ENCODE measurements at places on chromosomes 3 and 15. TPM values are rescaled to one million over a fixed set of nuclear protein-coding genes. Genes with fewer than 3 reads are reported as not detected.

DNA sequence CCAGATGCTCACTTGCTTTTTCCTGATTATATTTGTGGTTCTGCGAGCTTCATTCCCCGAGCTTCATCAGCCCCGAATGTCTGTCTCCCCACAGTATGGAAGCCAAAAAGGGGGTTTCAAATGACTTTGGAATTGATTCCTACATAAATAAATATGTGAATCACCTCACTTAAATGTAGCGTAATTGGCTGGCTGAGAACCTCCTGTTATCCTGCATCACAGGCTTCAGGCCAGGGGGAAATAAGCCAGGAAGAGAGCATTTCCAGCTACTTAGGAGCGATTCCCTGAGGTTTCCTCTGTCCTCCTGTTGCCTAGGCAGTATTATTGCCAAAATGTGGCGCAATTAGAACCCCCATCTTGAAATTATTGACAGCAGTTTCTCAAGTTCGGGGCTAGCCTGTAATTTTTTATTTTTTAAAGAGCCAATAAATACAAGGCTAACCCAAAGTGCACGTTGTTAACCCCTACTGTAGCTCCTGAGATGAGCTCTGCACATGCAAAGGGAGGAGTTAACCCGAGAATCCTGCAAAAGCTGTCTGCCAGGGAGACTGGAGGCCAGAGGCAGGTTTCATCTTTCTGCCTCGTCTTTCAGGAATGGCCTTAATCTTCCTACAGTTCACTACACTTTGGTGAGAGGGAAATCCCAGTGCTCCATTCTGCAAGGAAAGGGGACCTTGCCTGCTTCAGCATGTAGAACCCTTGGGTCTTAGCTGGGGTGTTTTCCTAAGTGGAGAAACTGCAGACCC, 148.2 kb downstream of the ADAMTS9 start:
- no peak for DNase-seq

GRCh38 chr15:69394556-69395282, 19.4 kb upstream of the KIF23 start:
- peak; percentile 78 for DNase-seq

DNA sequence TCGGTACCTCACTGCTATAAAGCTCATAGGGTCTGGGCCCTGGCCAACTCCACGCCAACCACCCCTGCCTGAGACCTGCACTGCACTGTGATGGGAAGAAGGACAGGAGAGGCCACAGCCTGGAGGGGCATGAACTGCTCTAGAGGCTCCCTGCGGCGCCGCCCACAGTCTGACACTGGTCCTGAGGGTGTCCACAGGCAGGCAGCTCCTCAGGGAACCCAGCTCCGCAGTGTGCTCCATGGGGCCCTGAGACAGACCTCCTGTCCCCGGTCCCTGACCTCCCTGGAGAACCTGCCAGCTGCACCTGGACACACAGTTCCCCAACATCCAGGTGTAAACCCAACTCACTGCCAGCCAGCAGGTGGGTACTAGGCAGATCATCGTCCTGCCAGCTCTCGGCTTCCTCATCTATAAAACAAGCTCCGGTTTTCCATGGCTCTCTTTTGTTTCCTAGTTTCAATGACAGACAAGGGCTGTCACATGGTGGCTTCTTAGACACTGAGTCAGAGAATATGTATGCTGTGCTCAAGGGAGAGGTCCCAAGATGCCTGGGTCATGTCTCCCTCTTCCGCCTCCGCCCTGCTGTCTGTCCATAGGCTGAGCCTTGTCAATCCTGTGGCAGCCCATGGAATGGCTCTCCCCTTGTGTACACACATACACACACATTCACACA, 5.1 kb upstream of the HAPLN3 start:
- DNase-seq = peak; percentile 44

- no peak for DNase-seq
These were observed 33.6 kb downstream of the AKAP13 start for GRCh38 chr15:85414037-85414436.

DNA sequence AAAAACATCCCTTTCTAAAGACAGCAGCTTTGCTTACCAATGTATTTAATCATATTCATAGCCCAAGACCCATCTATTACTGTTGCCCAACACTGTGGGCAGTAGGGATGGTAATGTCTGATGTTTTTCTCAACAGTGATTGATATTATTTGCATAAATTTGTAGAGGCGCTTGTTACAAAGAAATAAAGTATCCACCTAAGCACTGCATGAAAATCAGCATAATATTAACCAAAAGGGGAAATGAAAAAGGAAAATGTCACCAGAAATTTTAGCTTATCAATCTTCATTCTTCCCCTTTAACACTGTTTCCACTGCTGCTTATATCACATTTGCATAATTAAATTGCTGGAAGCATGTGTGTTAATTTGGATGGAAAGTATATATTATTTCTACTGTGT, 140.5 kb downstream of the CTNNB1 start:
- DNase-seq = no peak

DNA sequence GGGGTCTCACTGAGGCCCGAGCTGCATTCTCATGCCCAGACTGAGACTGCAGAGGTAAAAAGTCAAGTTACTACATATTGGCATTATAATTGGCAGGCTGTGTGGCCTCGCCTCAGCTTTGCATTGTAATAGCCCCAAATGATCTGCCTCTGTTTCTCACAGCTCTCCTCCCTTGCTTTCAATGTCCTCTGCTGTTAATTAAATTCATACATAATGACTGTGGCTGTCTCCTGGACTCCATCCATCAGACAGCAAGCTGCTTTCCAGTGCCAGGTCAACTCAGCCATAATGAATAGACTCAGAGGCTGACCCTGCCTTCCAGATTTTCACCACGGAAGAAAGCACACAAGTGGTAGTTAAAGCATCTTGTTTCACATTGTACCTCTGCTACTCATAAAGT, 7.6 kb upstream of the RTP4 start:
- DNase-seq = no peak

DNA sequence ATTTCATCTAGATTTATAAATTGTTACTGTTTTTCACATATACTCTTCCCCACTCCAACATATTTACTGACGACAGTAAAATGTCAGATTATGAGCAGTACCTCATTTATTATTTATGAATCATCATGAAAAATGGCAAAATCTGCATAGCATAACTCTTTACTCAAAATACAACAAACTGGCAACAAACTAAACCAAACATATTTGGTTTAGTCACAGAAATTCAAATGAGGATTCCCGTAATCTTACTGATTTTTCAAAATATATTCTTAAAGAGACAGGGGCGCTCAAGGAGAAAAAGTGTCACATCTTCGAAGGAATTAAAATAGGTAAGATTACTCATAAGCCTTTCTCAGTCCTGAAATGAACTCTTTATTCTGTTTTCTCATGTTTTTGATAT, 3.0 kb upstream of the GPR87 start:
- peak; percentile 58 for DNase-seq

GRCh38 chr15:47727676-47728075, 10.4 kb downstream of the SEMA6D start:
- no peak for DNase-seq

GRCh38 chr3:54131026-54131605, 8.8 kb downstream of the CACNA2D3 start:
- no peak for DNase-seq

DNA sequence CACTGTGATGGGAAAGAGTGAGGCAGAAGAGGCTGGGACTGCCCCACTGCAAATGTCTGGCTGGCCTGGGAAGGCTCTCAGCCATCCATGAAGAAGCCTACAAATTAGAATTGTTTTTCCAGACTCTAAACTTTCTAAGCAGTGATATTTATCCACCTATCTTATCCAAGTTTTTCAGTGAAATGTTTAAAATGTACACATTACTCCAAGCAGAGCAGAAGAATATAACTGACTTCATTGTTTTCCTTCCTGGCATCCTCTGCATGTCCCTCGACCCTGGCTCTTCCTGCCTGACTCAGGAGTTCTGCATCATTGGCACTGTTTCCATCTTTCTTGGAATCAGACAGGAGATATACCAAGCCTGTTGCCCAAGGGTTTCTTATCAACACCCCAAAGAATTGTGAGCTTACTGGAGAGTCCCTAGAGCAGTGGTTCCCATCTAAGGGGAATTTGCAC, 401.5 kb upstream of the PROK2 start:
- DNase-seq = peak; percentile 39

GRCh38 chr3:27533718-27534573, 49.8 kb upstream of the SLC4A7 start:
- DNase-seq = peak; percentile 99

- no peak for DNase-seq
These were observed 19.6 kb downstream of the FAH start for GRCh38 chr15:80172401-80172800.

DNA sequence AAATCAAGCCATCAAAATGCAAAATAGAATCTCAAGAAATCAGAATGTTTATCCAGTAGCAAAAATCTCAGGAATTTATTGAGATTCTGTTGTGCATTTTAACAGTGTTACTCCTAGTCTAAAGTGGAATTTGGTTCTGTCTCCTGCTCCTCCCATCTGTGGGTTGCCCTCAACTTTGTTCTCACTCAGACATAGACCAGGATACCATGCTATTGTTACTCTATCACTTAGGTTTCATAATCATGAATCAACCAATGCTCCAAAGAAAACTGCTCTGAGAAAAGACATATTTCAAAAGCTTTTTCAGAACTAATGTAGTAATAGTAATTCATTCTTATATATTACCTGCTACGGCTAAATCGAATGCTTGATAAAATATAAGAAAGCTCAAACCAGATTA, 274.7 kb downstream of the RBMS3 start:
- DNase-seq = no peak

GRCh38 chr3:67524046-67524445, 130.4 kb downstream of the SUCLG2 start:
- no peak for DNase-seq

- no peak for DNase-seq
These were observed 16.8 kb upstream of the SLC6A1 start for GRCh38 chr3:10975695-10976234.

DNA sequence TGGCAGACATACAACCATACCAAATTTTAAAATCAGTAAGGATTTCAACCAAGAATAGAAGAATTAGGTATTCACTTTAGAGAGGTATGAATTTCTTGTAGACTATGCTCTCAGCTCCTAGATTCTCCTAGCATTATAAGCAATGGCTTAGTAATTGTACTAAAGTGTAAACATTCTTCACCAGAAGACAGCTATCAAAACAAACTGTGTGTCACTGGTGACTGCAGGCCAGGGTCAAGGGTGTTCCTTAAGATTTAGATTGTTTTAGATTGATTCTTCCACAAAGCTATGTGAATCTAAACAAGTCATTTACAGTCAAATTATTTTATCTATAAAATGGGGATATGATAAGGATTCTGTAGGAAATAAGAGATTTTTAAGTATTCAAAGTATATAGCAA, 23.1 kb upstream of the GP5 start:
- DNase-seq = peak; percentile 9

- DNase-seq = peak; percentile 49
These were observed 75.5 kb upstream of the CBLB start for GRCh38 chr3:105944276-105944675.

DNA sequence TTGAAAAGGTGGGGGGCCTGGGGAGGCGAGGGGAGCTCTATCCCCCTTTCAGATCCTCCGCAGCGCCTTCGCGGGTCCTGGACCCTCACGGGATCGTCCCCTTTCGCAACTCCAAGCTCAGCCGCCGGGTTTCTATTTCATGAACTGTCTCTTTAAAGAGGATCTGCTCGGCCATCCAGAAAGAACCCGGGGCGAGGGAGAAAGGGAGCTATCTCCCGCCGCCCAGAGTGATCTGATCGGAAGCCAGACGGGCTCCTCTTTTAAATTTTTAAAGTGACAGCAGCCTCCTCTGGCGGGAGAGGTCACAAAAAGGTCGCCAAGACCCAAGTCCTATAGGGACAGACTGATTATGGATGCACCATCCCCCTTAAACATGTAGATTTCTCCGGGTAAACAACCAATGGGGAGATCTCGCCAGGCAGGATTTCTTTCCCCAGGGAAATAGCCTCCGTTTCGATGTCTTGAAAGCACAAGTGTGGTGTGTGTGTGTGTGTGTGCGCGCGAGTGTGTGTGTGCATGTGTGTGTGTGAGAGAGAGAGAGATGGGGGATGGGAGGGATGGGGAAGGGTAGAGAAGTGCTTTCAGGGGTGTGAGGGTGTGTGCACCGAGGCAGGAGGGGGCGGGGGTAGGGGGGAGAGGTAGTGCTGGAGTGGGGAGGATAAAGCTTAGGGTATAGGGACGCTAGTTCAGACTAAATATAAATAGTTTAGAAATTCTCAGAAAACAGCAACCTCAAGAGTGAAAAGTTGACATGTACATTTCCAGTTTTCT, 516.1 kb downstream of the MECOM start:
- peak; percentile 73 for DNase-seq

CPNE9 gene
- total RNA-seq = 0.07 TPM

GMNC gene
- total RNA-seq = not detected

PLA2G4D gene
- 0.17 TPM for total RNA-seq

LRRN1 gene
- total RNA-seq = not detected

Data from PC-3 (cell line).